ENCODE measurements at places on chromosomes 1 and 21.

- DNase-seq, result no peak
These were observed 496.1 kb downstream of the PTPRU start for GRCh38 chr1:29732453-29732852.

- DNase-seq, result no peak
These were observed 24.8 kb downstream of the RNF19B start for GRCh38 chr1:32939655-32940371.

DNA sequence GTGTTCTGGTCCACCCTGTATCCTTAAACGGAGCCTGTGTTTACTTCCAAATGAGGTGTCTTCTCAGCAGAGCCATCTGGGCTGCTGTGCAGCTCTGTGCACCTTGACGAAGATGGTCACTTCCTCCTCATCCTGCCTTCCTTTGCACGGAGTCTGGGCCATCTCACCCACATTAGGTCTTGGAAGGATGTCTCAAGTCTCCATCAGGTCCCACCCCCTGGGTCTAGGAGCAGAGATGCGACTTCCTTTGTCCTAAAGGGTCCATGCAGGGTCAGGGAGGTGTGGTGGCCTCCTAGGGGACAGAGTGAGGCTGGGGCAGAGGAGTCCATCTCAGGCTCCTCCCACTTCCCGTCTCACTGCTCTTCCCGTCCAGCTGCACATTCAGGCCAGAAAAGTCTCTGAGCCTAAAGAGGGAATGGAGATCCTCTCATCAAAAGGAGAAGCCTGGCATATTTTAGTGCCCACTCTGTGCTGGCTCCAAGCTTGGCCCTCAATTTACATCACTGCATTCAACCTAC lies 209.2 kb downstream of the MATN1 start:
- DNase-seq, result no peak

DNA sequence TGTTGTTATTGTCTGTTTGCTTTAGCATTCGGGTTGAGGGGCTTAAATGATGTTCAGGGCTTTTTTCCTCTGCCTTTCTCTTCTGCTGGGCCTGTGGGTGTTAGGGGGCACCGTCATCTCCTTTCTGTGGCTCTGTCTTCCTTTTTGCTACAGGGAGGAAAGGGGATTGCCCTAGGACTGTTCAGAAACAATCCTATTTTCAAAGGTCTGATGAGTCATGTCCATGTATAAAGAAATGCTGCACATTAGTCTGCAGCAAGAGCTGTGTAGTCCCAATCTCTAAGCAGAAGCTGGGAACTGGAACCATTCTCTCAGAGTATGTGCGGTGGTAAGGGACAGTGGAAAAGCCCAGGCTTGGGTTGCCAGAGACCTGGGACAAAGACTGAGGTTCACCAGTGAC lies 462.3 kb downstream of the OMA1 start:
- DNase-seq, result no peak

GRCh38 chr1:169733924-169734323 lies at the start of gene SELE:
SELE (minus strand) TSS chr1:169734079; CDS start chr1:169733612, 467 bp downstream.
- no peak for DNase-seq

Data from NCI-H1694 (cell line).